ENCODE measurements at places on chromosomes 2 and 18.

DNA sequence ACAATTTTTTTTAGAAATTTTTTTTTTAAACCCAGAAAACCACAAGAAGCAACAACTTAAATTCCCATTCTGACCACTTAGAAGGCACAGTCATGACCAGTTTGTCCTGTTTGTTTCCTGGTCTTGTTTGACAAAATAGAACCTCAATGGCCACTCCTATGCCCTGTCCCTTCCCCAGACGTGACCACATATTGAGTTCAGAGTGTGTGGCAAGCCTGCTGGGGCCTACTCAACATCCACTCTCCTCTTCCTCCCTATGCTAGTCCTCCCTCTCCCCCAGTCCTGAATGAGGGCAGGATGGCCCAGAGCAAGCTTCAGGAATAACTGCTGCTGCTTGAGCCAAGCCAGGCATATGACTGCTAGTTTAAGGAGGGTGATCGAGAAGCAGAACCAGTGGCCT is 89.6 kb downstream of the PRELID3A start:
- DNase-seq: no peak

GRCh38 chr18:57223144-57223870 is 76.4 kb downstream of the BOD1L2 start:
- DNase-seq: no peak

- DNase-seq: no peak
Observed at GRCh38 chr18:30658306-30658705, 384.2 kb downstream of the DSC3 start.

GRCh38 chr2:209046163-209046562 is 377.7 kb upstream of the MAP2 start:
- no peak for DNase-seq

DNA sequence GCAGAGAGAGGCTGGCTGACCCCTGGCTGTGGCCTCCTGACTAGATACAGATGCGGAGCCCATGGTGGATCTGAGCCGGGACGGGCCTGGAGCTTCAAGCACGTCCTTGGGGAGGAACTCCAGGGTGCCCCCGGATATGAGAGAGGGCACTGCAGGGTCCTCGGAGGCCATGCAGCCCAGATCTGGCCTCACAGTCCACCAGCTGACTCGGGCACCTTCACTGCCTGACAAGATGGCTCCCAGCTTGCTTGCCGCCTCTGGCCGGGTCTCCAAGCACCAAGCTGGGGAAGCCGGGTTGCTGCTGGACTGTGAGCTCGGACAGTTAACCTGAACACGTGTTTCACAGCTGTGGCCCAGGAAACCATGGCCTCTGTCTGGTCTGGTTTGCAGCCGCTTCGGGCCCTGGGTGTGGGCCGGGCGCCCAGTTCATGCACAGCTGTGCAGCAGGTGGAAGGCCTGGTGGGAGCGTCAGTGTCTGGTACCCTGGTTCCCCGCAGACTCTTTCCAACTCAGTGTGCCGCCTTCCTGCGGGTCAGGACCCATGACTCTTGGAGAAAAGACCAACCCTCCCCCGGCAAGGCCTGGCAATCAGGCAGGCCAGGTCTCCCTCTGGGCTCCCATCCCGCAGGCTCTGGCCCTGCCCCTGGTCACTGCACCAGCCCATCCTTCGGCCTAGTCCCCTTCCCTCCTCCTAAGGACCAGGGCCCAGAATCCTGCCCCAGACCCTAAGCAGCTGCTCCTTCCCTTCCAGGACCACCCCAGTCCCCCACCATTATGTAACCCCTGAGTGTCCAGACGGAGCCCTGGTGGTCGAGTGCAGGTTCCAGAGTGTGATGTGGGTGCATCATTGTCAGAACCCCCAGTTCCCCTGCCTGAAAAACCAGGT is 74.6 kb upstream of the OTOS start:
- no peak for DNase-seq

GRCh38 chr2:105873721-105874120 is 129.0 kb downstream of the NCK2 start:
- no peak for DNase-seq

DNA sequence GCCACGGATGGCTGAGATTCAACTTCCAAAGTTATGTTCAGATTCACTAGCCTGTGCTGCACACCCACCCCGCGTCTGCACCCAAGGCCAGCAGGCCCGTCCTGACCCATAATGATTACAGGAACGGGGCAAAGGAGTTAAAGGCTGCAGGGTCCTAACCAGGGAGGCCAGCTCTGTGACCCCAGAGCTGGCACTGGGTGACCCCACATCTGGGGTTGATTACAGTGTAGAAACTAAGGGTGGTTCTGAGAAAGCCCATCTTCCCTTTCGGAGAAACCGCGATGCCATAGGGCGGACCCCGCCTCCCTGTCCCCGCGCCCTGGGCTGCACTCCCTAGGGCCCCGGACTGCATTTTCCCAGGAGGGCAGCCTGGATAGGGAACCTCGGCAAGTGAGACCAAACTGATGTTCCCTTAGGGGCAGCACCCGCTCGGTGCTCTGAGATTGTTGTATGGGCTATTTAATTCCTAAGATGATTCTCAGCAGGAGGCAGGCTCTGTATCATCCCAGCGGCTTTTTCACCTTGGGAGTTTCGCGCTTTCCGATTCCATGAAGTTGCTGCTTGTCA is 2.2 kb upstream of the GPR148 start:
- DNase-seq: no peak

- no peak for DNase-seq
Observed at GRCh38 chr2:217220228-217221013, 360.6 kb upstream of the TNP1 start.

DNA sequence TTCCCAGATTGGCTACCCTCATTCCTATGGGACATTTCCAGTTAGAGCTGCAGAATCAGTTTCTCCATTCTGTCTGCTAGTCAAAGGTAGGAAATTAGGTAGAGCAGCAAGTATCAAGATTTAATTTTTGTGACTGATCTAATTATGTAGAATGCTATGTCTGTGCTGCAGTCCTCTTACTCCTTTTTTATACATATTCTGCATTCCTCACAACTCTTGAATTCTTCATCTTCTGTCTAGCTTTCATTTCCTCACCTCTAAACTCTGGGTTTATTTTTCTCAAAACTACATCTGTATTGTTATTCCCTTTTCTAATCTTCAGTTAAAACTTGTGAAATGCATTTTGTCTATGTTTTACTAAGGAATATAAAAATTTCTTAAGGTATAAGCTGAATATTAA is 8.6 kb downstream of the SGO2 start:
- no peak for DNase-seq

- DNase-seq: no peak
Observed at GRCh38 chr2:69122271-69122670, 109.3 kb downstream of the ANTXR1 start.

- no peak for DNase-seq
Observed at GRCh38 chr18:76405280-76405679, 89.8 kb downstream of the ZNF516 start.

DNA sequence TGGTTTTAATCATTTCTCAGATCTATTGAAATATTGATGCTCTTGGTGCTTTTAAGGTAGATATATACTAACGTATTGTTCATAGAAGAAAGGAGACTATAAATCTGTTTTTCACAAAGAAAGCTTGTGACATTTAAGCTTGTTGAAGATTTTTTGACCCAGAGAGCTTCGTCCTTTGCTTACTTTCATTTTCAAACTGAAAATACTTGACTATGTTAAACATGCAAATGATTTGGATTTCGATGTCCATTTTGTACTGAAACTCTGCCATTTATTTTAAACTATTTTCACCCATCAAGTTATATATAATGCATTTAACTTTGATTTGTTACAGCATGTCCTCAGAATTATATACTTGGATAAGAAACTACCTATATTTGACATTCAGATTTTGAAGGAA is 85.2 kb downstream of the SLC4A10 start:
- DNase-seq: no peak

- no peak for DNase-seq
Observed at GRCh38 chr2:197077336-197077735, 150.8 kb upstream of the PGAP1 start.

Data from iPS DF 6.9 (cell line).